Articular chondrocyte of knee joint (primary cell): ENCODE measurements at places on chromosomes 1 and 21. TPM values are rescaled to one million over a fixed set of nuclear protein-coding genes. Genes with fewer than 3 reads are reported as not detected.

UBE4B gene
- 58.6 and 64.2 TPM in 2 replicates for total RNA-seq

SLC35F3 gene
- not detected in 2 replicates for total RNA-seq

MLLT11 gene
- 3.4 and 3.9 TPM in 2 replicates for total RNA-seq

ZNF683 gene
- total RNA-seq = not detected in 2 replicates

LRRC3 gene
- total RNA-seq = 0.22 and 0.26 TPM in 2 replicates

SLC30A1 gene
- 65.8 and 81.9 TPM in 2 replicates for total RNA-seq

GJA9 gene
- 0.13 and 0.22 TPM in 2 replicates for total RNA-seq

SPRR1B gene
- total RNA-seq = not detected in 2 replicates

DDAH1 gene
- 108 and 134 TPM in 2 replicates for total RNA-seq
